GM12878 (cell line): ENCODE measurements at places on chromosomes 3 and 15. TPM values are rescaled to one million over a fixed set of nuclear protein-coding genes. Genes with fewer than 3 reads are reported as not detected.

- no peak overlapping the region for H3K4me3 ChIP-seq
- no peaks in the 10 kb centered on the region for H3K27me3 ChIP-seq
- no peak overlapping the region for H3K27ac ChIP-seq
- H3K4me1 ChIP-seq = no peaks in the 10 kb centered on the region
- no peak for DNase-seq
Observed at GRCh38 chr3:101217472-101218245, 102.7 kb downstream of the IMPG2 start.

- H3K27me3 ChIP-seq = no peaks in the 10 kb centered on the region
- no peak for DNase-seq
- H3K27ac ChIP-seq = no peak overlapping the region
- H3K36me3 ChIP-seq = no peaks in the 10 kb centered on the region
- no peaks in the 10 kb centered on the region for H3K4me1 ChIP-seq
Observed at GRCh38 chr15:43314171-43314570, 16.2 kb downstream of the LCMT2 start.

DNA sequence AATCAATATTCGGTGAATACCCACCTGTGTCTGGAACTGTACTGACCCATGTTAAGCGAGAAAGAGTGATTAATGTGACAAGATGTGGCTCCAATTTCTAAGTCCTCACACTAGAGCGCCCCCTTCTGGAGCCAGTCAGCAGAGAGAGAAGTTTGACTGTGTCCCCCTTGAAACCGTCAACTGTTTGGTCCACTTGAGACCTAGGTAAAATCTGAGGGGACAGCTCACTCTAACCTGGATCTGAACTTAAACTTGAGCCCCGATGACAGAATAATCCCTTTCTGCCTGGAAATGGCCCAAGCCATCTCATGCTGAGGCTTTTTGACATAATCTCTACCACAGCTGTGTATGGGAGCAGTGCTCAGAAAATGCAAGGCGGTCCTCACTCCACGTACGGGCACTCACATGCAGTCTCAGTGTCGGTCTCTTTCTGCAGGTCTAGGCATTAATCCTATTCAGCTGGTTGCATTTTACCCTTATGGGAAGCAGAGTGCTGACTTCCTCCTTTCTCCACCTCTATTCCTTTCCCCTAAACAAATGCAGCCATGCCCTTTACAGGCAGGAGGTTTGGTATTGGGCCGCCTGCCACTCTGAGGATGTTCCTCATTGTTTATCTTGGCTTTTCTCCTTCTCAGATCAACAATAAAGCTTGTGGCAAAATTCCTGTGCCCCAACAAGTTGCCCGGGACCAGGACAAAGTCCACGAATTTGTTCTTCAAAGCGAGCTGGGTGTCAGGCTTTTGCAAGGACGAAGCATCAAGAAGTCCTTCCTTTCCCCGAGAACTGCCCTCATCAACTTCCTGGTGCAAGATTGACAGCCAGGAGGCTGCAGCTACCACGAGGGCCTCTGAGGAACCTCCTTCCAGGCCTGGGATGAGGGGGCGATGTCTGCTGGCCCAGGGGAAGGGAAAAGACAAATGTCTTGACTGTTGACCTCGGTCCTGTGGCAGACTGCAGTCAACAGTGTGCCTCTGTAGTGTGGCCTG, 47.5 kb upstream of the LIMD1 start:
- H3K27ac ChIP-seq = no peak overlapping the region
- H3K27me3 ChIP-seq = no peaks in the 10 kb centered on the region
- no peak for DNase-seq

DNA sequence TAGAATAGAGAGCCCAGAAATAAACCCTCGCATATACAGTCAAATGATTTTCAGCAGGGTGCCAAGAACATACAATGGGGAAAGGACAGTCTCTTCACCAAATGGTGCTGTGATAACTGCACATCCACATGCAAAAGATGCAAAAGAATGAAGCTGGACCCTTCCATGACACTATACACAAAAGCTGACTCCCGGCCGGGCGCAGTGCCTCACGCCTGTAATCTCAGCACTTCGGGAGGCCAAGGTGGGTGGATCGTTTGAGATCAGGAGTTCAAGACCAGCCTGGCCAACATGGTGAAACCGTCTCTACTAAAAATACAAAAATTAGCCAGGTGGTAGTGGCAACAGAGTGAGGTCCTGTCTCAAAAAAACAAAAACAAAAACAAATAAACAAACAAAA, 43.2 kb upstream of the IQSEC1 start:
- peaks cover under 1% of the 10 kb centered on the region for H3K4me1 ChIP-seq
- H3K4me3 ChIP-seq = no peak overlapping the region
- H3K27me3 ChIP-seq = no peaks in the 10 kb centered on the region; the same call in 1 of the 2 replicates
- no peaks in the 10 kb centered on the region for H3K36me3 ChIP-seq
- H3K27ac ChIP-seq = no peak overlapping the region
- DNase-seq = no peak

- no peak overlapping the region for H3K4me3 ChIP-seq
- DNase-seq = no peak
- H3K27me3 ChIP-seq = no peaks in the 10 kb centered on the region
- H3K4me1 ChIP-seq = peaks cover 8% of the 10 kb centered on the region; the same call in 1 of the 2 replicates
- H3K27ac ChIP-seq = no peak overlapping the region
Observed at GRCh38 chr3:61417352-61417751, 144.0 kb upstream of the PTPRG start.

DNA sequence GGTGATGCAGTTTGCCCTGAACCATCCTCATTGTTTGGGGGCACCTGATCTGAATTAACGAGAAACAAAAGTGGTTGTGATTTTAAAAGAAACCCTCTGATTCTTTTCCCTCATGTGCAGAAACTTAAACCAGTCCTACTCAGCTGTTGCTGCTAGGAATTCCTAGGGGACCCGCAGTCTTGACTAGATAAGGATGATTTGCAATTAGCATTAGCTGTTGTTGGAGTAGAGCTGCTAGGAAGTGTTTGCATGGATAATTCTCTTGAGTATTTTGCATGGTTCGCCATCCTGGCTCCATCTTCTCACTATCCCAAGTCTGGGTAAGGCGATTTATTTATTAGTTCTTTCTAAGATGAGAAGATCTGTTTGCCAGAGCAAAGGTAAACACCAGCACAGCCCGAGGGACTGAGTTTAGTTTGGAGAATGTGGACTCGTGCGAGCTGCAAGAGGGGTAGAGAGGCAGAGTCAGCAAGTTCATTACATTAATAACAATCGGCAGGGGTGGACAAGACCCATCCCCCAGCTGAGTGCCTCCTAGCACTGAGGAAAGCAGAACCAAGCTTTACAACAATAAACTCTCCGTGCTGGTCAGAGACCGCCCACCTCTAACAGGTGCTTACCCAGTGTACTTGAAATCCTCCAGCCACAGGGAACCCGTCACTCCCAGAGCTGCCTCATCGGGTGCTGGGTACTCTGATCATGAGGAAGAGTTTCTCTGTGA, 4.1 kb downstream of the FGD5 start:
- no peak for DNase-seq
- no peak overlapping the region for H3K4me3 ChIP-seq
- no peak overlapping the region for H3K27ac ChIP-seq
- peaks cover 2% of the 10 kb centered on the region; the same call in 1 of the 2 replicates for H3K27me3 ChIP-seq
- H3K4me1 ChIP-seq = no peaks in the 10 kb centered on the region

GRCh38 chr15:59543721-59544547, 67.6 kb upstream of the GCNT3 start:
- peak; percentile 78 for DNase-seq
- peaks cover 24% of the 10 kb centered on the region for H3K4me1 ChIP-seq
- no peaks in the 10 kb centered on the region for H3K36me3 ChIP-seq

GRCh38 chr15:99857836-99858235, 124.6 kb upstream of the LYSMD4 start:
- no peak overlapping the region for H3K27ac ChIP-seq
- no peaks in the 10 kb centered on the region for H3K36me3 ChIP-seq
- no peaks in the 10 kb centered on the region for H3K4me1 ChIP-seq
- no peak overlapping the region for H3K4me3 ChIP-seq
- no peak for DNase-seq
- H3K27me3 ChIP-seq = no peaks in the 10 kb centered on the region

DNA sequence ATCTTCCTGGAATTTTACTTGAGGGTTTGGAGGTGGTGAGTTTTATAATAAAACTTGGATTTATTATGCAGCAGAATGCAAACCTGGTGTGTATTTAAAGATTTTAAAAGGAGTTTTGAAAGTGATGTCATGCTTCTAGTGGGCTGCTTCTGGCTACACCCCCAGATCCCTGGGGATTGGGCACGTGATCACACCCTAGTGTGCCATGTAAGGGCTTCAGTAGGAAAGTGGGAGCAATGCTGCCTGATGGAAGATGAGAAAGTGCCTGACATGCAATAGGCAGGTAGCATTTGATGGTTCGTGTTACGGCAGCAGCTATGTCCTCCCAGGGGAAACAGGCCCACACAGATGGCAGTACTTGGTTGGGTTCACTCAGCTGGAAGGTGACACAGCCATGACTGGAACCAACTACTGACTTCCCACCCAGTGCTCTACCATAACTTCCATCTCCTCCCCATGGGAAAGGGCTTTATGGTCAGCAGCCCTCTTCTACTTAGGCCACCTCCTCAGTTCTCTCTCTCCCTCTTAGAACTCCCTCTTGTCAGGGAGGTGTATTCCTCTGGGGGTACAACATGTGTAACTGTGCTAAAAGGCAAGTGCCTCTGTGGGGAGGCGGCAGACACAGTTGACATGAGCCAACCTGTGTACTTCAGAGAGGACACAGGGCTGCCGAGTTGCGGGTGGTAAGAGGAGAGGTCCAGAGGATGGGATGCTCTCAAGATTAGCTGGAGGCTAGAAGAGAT, 5.6 kb downstream of the ITPKA start:
- no peak overlapping the region for H3K27ac ChIP-seq
- H3K36me3 ChIP-seq = no peaks in the 10 kb centered on the region
- no peak for DNase-seq
- H3K4me3 ChIP-seq = no peak overlapping the region

PLA2G4E gene
- not detected in 2 replicates for polyA plus RNA-seq

IQCF5 gene
- polyA plus RNA-seq = not detected in 2 replicates

MDFIC2 gene
- polyA plus RNA-seq = not detected in 2 replicates

KCNMB3 gene
- 0.62 and 0.92 TPM in 2 replicates for polyA plus RNA-seq

GASK1A gene
- polyA plus RNA-seq = not detected in 2 replicates

PPARG gene
- not detected in 2 replicates for polyA plus RNA-seq

CGNL1 gene
- 0.01 and 0.04 TPM in 2 replicates for polyA plus RNA-seq

IMPG2 gene
- not detected in 2 replicates for polyA plus RNA-seq

ANKDD1A gene
- polyA plus RNA-seq = 4.1 and 4.5 TPM in 2 replicates

GP9 gene
- not detected in 2 replicates for polyA plus RNA-seq
